RCC 7860 (cell line): ENCODE measurements at places on chromosomes 13 and 19.

DNA sequence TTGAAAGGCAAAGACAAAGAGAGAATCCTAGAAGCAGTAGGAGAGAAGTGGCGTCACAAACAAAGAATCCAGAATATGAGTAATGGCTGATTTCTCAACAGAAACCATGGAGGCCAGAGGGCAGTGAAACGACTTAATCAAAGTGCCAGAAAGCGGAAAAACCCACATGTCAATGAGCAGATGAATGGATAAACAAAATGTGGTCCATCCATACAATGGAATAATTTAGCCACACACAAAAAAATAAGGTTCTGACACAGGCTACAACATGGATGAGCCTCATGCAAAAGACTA lies 52.2 kb upstream of the RANBP3 start:
- DNase-seq, result no peak

DNA sequence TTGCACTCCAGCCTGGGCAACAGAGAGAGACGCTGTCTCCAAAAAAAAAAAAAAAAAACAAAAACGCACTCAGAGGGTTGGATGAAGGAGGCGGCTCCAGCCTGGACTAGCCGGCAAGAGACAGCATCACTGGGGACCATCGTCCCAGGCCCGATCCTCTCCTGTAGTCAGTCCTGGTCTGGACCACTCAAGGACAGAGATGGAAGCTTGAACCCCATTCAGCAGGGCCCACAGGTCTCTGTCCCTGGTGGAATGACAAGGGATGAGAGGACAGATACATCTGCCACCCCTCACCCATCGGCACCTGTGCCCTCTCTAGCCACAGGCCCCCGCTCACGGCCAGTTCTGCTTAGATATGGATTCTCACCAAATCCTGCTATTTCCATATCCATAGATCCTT lies 14.0 kb downstream of the ADGRE5 start:
- DNase-seq, result no peak

DNA sequence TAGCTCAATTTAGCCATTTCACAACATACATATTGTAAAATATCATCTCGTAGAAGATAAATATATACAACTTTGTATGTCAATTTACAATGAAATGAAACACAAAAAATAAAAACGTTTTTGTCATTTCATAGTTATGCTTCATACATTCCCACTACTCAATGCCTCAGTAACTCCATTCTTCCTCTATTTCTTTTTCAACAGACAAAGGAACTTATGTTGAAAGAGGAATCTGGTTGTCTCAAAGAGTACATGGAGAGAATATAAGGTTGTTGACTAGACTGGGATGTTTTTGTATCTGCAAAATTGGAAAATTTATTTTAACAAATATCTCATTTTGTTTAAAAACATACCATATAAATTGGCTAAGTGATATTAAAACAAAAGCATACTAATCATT lies 12.8 kb downstream of the KCTD12 start:
- DNase-seq, result no peak

- DNase-seq, result no peak
These were observed 42.6 kb downstream of the ZNF146 start for GRCh38 chr19:36257520-36257876.

GRCh38 chr19:43504426-43505185 lies at the start of gene PHLDB3:
Gene PHLDB3, minus strand, starts transcription at chr19:43504746. Its CDS starts 628 bp downstream, at chr19:43504118.
- DNase-seq, result no peak

- no peak for DNase-seq
These were observed 345.0 kb upstream of the SPRY2 start for GRCh38 chr13:80685942-80686341.

GRCh38 chr19:45464274-45464673 lies 3.5 kb upstream of the FOSB start:
- DNase-seq, result no peak

DNA sequence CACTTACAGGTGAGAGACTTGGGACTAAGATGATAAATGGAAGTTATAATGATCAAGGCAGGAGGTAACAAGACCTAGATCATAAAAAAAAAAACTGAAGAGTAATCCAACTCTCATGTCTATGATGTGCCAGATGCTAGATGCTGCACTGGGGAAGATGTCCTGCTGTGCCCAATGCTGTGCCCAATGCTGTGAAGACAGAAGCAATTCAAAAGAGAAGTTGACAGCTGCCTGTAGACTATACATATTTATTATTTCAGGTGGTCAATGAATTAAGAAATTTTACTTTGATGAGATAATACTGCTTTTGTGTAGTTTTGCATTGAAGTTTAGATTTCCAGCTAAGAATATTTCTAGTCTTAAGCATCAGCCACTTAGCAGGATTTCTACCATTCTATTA lies 21.5 kb downstream of the VWA8 start:
- no peak for DNase-seq

DNA sequence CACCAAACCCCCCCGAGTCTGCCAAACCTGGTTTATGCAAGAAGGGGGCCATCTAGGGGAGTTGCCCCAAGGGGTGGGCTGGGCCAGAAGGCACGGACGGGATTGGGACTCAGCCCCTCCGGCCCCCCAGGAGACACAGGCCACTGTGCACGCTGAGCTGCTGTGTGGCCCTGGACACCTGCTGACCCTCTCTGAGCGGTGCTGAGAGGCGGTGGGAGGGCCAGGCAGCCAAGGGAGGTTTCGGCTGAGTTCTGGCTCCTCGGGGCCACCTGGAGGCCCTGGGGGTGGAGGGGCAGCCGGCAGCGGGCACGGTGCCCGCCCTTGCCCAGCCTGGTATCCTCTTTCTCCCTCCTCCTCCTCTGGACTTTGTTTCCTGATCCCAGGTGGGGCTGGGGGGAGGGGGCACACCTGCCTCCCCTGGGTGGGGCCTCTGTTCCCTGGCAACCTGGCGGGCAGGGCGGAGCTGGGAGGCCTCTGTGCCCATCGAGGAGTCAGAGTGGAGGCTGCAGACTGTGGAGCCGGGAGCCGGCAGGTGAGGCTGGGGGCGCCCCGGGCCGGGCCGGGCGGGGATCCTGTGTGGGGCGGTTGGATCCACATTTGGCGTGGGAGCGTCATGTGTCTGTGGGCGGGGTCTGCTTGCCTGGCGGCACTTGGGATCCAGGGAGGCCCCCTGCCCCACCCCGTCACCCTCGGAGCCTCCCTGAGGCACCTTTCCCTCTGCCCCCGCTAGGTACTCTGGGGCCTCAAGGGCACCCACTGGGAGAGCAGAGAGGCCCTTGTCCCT lies at the start of gene MISP:
MISP (plus strand) TSS at position 473 of the 784 bp plus-strand sequence. CDS start 5,835 bp downstream, outside the sequence.
- no peak for DNase-seq

DNA sequence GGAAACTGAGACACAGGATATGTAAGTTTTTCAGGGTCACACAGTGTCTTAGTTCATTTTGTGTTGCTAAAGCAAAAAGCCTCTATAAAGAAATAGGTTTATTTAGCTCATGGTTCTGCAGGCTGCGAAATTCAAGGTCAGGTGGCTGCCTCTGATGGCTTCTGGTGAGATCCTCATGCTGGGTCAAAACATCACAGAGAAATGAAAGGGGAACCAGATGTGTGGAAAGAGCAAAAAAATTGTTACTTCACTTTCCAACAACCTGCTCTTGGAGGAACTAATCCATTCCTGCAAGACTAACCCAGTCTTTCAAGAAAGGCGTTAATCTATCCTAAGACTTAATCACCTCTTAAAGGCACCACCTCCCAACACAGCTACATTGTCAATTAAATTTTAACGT lies 64.2 kb upstream of the UBL3 start:
- DNase-seq, result no peak

DNA sequence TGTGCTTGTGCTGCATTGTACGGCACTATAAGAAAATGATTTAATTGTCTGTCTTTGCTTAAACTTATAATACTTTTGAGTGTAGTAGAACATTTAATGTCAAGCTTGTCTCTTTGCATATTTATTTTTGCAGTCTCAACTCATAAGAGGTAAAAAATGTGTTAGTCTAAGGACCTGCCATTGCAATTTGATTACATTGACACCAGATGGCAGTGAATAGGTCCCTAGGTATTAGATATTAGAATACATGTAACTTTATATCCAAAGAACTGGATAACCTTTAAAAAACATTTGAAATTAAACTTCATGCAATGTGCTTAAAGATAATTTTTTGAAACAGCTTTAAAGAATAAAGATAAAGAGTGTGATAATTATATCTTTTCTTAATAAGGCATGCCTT lies 1421.3 kb downstream of the OLFM4 start:
- no peak for DNase-seq

- DNase-seq, result no peak
These were observed 27.6 kb downstream of the SMARCA4 start for GRCh38 chr19:10988380-10988779.

GRCh38 chr13:112333756-112334543 lies 42.2 kb upstream of the SPACA7 start:
- peak; percentile 28 for DNase-seq

DNA sequence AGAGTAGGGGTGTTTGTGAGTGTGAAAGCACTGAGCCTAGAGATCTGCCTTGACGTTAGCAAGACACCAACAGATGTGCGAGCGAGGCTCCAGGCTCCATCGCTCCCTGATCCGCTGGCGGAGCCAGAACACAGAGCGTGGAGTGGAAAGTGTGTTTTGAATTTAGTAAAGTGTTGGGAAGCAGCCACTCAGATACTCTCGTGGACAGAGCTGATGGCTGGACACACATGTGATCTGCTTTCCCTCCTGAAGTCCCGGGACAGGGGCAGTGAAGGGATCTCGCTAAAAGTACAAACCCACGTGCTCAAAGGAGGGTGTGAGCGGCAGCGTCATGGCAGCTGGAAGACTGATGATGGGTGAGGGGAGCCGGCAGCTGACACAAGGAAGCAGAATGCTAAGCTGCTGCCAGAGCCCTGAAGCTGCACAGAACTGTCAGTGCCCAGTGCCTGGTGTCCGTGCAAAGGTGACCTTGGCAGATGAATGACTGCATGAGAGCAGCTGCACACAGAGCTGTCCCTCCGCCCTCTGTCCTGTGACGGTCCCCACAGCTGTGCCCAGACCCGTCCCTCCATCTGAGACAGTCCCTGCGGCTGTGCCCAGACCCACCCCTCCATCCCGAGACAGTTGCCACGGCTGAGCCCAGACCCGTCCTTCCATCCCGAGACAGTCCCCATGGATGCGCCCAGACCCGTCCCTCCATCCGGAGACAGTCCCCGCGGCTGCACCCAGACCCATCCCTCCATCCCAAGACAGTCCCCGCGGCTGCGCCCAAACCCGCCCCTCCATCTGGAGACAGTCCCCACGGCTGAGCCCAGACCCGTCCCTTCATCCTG lies 29.6 kb upstream of the TMEM255B start:
- no peak for DNase-seq

GRCh38 chr19:44512326-44513298 lies 12.3 kb upstream of the ZNF180 start:
- peak; percentile 32 for DNase-seq

DNA sequence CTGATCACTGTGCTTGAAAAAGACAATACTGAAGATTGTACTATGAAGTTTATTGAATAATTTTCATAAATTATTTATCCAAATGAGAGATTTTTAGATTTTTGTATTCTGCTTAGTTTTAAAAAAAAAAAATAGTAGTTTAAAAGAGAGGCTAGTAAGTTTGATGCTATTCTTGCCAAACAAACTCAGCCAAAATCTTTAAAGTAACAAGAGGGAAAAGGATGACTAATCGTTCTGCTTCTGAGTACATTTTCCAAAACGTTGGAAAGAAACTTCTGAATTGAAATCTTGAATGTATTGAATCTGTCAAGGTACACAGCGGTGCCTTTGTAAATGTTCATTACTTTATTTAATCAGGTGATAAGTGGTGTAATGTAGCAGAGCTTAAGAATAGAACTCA lies 34.4 kb downstream of the NUP58 start:
- DNase-seq, result no peak

- DNase-seq, result no peak
These were observed 37.6 kb upstream of the HOMER3 start for GRCh38 chr19:18978616-18979015.

- DNase-seq, result no peak
These were observed 32.5 kb downstream of the ZNF567 start for GRCh38 chr19:36719687-36720556.

DNA sequence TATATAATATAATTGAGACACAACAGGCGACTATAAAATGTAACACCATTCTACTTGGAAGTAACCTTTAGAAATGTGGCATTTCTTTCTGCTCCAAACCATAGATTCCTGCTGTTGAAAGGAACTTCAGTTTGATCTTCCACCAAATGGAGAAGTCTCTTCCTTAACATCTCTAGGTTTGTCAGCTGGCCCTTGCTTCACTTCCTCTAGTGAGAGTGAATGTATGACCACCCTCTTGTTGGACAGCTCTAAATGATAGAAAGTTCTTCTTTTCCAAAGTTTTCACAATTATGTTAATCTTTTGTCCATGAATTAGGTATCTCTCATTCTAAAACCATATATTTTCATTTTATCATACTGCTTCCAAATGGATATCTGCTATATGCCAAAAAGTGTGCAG lies 13.8 kb upstream of the COG6 start:
- DNase-seq, result no peak

DNA sequence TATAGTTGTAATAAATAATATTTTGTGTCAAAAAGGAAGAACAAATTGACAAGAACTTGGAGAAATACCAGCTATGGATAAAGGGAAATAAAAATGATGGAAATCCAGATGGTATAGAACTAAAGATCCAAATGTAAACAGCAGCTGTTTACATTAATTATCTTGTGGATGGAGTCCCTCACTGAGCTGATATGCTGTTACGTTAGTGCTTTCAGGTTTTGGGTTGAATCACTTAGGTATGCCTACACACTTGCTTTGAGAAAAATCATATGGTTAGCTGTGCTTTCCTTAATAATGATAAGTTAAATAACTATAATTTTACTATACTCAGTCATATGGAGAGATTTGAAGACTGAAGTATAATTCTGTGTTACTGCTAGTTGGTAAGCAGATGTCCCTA lies 27.7 kb downstream of the WASF3 start:
- DNase-seq, result no peak

DNA sequence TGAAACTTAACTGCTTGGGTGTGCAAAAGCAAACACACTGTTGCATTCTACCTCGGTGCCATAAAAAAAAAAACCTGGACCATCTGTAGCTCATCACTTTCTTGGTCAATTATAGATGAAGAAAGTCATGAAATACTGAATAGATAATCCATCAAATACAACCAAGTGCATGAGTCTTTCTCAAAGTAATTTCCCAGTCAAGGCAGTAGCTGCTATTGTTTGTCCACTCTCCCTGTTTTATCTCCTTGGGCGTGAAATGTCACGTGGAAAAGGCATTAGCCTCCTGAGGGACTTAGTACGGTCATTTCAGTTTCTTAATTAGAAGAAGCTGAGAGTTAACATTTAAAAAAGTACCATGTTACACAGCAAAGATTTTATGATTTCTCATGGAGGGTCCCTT lies 1697.9 kb downstream of the PCDH9 start:
- no peak for DNase-seq
